ENCODE measurements at places on chromosomes 7 and 10.

DNA sequence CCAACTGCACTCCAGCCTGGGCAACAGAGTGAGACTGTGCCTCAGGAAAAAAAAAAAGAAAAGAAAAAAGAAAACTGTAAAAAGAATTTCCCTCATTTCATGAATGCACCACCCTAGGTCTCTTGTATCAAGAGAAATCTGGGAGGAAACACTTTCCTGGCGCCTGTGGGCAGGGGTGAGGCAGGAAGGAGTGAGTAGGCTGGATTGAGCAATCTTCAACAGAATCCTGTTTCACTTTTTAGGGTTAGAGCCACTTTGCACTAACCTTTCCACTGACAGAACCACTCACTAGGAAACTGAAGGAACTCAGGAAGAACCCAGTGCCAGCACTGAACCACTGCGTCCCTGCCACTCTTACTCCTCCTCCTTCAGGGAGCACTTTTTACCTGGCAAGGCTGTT is 282.1 kb downstream of the CCDC3 start:
- DNase-seq: no peak

GRCh38 chr10:48931188-48931587 is 8.5 kb downstream of the LRRC18 start:
- DNase-seq: no peak

- no peak for DNase-seq
Observed at GRCh38 chr10:4051011-4051640, 266.1 kb upstream of the KLF6 start.

GRCh38 chr10:7787150-7787856 is 490 bp downstream of the KIN start:
- no peak for DNase-seq

- no peak for DNase-seq
Observed at GRCh38 chr10:102188298-102188940, 36.2 kb downstream of the NOLC1 start.

GRCh38 chr10:117503244-117504205 is 39.0 kb upstream of the EMX2 start:
- DNase-seq: no peak

DNA sequence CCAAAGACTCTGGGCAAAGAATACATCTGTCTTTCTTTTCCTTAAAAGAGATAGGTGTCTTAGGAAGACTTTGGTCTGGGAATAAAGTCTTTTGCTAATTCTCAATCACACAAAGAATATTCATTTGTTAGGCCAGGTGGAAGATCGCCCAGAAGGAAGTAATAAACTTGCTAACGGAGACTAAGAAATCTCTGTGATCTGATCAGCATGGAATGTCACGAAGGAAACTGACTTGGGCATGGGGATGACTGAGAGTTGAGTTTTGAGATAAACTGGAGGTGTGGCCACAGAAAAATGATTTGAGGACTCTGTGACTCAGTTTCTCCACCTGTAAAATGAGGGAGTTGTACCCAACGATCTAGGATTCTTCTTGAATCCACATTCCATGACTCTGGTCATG is 161.1 kb upstream of the SVIL start:
- DNase-seq: no peak

DNA sequence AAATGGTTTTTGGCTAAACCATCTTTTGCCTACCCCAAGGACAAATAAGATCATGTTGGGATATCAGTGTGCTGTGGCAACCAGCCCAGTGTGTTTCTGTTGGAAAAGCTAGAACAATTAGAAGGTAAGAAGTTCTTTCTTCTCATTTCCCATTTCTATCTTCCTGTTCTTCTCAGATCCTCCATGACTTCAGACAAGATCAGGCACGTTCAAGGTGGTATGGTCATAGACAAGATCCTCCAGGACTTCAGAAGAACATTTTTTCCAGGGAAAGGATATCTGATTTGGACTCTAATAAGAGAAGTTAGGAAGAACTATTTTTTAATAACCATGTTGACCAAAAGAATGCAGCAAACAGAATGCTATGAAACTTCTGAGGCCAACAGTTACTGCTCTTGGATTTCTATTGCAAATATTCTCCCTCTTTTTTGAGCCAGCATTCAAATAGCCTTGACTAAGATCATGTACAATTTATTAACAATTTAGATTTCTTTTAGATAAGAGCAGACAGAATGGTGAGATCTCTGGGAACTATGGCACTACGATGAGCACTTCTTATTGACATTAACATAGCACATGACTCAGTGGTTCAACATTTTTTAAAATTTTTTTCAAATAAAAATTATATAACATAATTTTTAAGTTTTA is 15.9 kb downstream of the HYCC1 start:
- no peak for DNase-seq

- DNase-seq: no peak
Observed at GRCh38 chr10:102335184-102335583, 60.3 kb upstream of the NFKB2 start.

DNA sequence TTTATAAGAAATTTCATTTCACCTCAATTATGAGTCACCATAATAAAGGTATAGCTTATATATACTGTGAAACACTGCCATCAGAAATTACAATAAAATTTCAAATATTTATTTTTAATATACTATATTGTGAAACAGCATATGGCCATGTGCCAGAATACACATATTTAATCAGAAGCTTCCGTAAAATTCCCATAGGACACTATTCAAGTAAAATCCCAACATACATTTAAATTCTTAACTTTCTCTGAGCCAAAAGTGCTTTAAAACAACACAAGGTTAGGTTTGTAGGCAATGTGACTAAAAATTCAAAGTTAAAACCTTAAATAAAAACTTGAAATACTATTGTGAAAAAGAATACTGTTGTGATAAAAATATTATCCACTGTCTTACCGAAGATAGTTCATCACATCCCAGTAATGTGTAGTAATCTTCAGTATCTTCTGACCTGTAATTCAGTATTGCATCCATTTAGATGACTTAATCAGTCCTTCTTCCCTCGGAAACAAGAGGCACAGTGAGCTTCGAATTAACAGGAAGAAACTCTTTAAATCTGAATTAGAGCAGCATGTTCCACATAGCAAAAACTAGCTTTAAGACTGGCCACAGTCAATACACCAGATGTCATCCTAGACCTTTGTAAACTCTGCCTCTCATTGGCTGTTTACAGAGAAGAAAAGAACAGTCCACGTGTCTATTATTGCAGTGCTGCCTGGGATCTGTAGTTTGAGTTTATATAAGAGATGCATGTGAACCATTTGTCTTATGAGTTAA is at the start of gene DNAJC12:
Gene DNAJC12, minus strand, starts transcription at position 648 of the 774 bp plus-strand sequence. Its CDS starts 177 bp downstream, at position 471.
- DNase-seq: no peak

DNA sequence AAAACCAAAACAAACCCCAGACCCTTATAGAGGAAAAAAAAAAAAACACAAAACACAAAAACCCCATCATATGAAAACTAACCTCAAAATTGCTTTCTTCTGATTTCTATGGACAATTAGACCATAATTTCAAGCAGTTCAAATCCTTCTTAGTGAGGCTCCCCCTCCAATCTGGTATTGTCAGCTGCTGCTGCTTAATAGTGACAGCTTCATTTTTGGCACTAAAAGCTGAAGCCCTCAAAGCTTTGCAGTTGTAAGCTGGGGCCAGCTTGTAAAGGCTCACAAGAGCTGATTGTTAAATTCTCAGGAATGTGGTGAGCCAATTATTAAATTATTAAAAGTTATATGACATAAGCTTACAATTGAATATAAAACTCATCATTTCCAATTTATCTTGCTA is 21.9 kb downstream of the ATXN7L1 start:
- DNase-seq: no peak

DNA sequence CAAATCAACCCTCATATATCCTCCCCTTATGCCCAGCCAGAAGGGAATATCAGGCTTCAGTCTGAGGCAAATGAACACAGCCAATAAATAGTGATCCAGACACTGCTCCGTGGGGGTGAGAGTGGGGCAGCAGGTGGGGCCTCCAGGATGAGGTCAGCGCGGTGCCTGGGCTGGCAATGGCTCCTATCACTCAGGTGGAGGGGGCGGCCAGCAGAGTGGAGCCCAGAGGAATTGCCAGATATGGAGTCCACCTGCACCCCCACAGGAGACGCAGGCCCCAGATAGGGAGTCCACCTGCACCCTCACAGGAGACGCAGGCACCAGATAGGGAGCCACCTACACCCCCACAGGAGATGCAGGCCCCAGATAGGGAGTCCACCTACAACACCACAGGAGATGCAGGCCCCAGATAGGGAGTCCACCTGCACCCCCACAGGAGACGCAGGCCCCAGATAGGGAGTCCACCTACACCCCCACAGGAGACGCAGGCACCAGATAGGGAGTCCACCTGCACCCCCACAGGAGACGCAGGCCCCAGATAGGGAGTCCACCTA is 78.0 kb upstream of the PPP2R2D start:
- no peak for DNase-seq

Data from cortex of kidney (tissue), 1 donor.